DMS 273 treated with DMSO at 0.1 percent for 48 hours (cell line): ENCODE measurements at places on chromosomes 1 and 21.
A peak's percentile ranks its signal among the peaks of the same experiment; 100 is the strongest.

DNA sequence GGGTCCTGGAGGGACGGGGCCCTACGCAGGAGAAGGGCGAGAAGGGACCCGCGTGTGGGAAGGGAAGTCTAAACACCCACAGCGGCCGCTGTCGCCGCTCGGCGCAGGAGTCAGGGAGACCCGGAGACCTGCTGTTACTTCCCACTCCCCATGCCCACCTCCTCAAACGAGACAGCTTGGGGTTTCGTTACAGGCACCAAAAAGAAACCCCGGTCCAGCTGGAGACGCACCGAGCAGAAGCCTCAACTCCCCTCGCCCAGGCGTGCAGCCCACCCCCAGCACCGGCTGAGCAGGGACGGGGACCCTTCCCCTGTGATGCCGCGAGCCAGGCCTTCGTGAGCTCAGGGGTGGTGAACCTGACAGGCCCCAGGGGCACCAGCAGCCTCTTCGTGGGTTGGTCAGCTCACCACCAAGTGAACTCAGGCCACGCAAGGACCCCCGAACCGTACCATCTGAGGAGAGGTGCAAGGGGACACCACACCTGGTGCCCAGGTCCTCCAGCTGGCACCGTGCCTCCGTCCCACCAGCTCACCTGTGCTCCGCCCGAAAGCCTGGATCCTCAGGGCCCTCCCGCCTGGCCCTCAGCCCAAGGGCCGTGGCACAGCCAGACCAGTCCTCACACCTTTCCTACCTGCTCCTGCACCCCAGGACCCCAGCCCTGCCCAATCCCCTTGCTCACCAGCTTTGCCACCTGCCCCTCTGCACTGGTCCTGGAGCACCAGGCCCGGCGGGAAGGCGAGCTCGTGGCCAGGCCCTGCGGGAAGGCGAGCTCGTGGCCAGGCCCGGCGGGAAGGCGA is 5.0 kb downstream of the SDF4 start:
- DNase-seq = no peak

DNA sequence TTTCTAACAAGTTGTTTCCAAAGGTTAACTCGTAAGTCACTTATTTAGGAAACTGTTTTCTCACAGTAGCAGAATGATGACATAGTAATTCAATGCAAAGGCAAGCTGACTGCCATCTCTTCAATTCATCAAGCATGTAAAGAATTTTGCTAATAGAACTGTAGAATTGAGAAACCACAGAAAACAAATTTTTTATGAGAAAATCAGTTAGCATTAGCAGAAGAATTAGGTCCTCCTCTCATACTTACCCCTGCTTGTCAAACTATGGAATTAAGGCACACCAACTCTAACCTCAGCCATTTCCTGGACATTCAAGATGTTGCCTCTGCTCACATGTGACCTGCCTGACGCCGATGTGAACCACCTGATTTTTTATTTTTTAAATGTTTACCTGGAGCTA is 115.2 kb downstream of the LRRC40 start:
- no peak for DNase-seq

- no peak for DNase-seq
Observed at GRCh38 chr1:54453509-54453908, 47.3 kb upstream of the SSBP3 start.

GRCh38 chr1:21751281-21751680 is 31.7 kb downstream of the USP48 start:
- DNase-seq = no peak

GRCh38 chr1:150009604-150010392 is 728 bp downstream of the OTUD7B start:
- DNase-seq = peak; percentile 24

DNA sequence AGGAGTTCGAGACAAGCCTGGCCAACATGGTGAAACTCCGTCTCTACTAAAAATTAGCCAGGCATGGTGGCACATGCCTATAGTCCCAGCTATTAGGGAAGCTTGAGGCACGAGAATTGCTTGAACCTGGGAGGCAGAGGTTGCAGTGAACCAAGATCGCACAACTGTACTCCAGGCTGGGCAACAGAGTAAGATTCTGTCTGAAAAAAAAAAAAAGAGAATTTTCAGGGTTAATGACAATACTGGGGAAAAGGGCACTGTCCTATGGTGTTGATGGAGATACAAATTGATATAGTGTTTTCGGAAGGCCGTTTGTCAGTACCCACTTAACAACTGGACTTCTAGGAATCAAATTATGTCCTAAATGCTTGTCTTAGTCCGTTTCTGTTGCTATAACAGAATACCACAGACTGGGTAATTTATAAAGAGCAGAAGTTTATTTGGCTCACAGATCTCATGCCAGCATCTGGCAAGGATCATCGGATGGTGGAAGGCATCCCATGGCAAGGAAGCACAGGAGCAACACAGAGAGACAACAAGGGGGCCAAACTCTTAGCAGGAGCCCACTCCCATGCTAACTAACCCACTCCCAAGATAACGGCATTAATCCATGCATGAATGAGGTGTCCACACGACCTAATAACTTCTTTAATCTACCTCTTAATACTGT is 41.3 kb downstream of the ZBTB8A start:
- no peak for DNase-seq

DNA sequence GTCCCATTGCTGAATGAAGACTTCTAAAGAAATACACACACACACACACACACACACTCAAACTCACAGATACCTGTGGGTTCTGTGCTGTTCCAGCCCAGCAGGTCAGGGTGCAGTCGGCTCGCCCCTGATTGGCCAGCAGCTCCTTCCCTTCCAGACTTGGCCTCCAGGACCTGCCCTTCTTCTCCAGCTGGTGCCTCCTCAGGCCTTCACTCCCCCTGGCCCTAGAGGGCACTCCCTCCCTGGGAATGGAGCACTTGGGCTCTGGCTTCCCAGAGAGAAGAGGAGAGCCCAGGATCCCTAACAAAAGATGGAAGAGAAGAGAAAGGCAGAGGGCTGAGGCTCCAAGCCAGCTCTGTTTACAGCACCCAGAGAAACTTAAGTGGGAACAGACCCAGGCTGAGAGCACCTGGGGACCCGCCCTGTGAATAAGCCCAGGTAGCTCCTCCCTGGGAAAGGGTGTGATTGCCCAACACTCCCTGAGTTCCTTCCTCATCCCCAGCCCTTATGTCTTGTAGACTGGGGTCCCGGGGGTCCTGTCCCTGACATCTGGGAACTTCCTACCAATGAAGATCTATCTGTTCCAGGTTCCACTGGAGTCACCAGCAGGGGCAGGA is at the start of gene PGLYRP3:
Gene PGLYRP3 (minus strand): TSS at position 383 of the 617 bp plus-strand sequence. CDS start 2,287 bp downstream, outside the sequence.
- DNase-seq = no peak

GRCh38 chr1:171166361-171166760 is 18.7 kb upstream of the FMO2 start:
- no peak for DNase-seq

DNA sequence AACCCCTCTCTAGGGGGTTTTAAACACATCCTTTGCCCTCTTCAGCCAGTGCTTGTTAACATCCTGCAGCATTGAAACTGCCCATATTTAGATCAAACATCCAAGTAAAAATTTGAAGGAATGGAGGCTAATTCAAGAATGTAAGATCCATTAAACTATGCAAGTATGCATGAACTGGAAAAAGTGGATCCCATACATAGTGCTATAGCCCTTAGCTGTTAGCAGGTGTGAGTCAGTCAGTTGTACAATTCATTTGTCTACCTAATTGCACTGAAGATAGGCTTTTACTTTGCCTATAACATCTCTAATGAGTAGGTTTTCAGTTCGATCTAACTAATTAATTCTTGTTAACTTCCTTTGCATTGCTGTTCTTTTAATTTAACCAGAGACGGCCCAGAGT is 270.9 kb downstream of the LMO4 start:
- DNase-seq = no peak

GRCh38 chr21:41869771-41870170 is 9.4 kb downstream of the PRDM15 start:
- DNase-seq = no peak

DNA sequence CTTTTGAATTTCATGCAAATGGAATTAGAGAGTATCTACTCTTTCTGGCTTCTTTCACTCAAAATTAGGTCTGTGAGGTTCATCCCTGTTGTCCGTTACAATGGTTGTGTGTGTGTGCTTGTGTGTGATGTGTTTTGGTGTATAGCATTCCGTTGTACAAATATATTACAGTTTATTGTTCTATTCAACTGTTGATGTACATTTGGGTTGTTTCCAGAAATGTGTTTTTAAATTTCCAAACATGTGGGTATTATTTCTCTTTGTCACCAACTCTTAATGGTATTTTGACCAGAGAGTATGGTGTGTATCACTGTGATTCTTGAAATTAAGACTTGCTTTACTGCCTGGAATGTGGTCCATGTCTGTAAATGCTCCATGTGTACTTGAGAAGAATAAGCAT is 16.8 kb upstream of the HCRTR1 start:
- DNase-seq = no peak

- DNase-seq = no peak
Observed at GRCh38 chr1:177723533-177723932, 246.3 kb downstream of the SEC16B start.

GRCh38 chr1:187645651-187646050 is 816.9 kb downstream of the PLA2G4A start:
- DNase-seq = peak; percentile 93

DNA sequence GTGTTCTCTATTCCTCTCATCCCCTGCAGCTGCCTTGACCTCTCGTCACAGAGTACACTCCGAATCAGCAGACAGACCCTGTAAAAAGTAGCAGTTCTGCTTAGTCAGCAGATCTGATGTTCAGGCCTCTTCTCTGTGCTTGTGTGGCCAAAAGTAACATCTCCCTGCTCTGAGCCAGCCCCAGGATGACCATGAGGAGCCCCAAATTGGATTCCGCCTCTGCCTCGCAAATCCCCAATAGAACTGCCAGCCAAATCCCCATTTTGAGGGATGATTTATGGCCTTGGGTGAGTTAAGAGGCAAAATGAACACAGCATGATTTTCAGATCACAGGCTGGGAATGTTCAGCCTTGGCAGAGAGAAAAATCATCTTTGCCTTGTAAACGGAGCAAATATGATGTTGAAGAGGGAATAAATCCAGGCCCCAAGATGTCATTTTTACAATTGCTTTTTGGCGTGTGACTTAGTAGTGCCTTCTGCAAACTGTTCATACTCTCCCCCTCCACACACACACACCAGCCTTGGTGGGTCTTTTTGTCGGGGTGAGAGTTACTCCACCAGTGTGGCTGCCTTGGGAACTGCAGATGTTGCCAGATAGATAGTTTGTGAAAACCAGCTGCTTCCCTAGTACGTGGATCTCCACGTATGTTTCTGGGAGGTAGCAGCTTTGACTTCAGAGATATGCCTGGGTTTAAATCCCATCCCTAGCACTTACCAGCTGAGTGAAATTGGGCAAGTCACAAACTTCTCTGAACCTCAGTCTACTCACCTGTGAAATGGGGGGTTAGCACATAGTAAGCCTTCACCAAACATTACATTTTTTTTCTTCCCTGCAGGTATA is 77.8 kb downstream of the MAN1C1 start:
- no peak for DNase-seq

DNA sequence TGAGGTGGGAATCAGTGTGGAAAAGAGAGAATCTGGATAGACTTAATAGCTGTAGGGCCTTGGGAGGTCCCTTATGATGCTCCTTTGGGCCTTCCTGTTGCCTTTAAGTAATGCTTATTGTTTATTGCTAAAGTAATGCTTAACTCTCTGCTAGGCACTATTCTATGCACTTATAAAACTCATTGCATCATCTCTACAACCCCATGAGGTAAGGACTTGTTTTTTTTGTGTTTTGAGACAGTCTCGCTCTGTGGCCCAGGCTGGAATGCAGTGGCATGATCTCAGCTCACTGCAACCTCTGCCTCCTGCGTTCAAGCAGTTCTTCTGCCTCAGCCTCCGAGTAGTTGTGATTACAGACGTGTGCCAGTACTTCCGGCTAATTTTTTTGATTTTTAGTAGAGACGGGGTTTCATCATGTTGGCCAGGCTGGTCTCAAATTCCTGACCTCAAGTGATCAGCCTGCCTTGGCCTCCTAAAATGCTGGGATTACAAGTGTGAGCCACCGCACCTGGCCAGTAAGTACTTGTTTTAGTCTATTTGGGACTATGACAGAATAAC is 22.3 kb downstream of the NECAP2 start:
- no peak for DNase-seq

- no peak for DNase-seq
Observed at GRCh38 chr1:109314795-109315194, 8.0 kb upstream of the MYBPHL start.

DNA sequence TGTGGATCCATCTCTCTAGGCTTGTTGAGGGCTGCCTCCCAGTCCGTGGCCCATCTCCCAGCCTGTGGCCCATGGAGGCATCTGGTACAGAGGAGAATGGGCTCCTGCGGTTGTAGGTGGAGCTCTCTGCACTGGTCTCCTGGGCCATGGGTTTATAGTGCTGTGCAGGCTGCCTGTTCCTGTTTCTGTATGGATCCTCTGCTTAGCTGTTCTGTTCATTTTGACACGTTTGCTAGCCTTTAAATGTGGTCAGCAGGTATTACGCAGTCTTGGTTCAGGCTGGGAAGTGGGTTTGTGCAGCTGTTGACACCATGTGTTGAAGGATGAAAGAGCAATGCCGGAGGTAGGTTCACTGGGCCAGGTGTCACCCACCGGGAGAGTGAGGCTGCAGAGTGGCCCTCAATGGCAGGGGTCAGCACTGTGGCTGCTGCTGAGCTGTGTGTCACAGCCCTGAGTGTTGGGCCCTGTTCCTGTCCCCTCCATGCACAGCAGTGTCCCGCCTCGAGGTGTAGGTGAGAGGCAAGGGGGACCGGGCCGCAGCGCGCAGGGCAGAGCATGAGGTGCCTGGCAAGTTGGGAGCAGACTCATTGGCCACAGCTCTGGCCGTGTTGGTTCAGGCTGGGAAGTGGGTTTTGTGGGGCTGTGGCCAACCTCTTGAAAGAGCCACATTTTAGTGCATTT is 39.0 kb downstream of the SNAP47 start:
- no peak for DNase-seq

- no peak for DNase-seq
Observed at GRCh38 chr1:31111290-31111951, 45.9 kb upstream of the PUM1 start.

- DNase-seq = no peak
Observed at GRCh38 chr1:103177108-103177775, 68.9 kb upstream of the COL11A1 start.

DNA sequence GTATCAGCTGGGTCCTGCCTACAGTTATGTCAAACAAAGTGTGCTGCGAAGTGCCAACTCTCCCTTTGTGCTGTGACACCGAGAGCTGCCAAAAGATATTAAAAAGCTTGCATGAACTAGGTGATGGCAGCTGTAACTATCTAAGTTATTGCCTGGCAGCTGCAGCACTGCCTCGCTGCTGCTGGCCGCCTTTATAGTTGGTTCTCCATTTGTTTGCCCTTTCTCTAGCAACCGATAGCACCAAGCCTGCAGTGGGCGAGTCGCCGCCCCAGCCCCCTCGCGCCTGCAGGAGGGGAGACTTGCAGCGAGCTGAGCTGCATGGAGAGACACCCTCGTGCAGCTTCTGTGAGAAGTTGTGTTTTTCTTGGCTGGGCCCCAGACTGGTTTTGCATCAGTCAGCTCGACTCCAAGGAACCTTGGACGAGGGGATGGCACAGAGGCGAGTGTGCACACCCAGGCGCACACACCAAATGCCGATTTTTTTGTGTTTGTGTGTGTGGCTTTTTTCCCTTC is 330.6 kb downstream of the RPS6KC1 start:
- no peak for DNase-seq

- no peak for DNase-seq
Observed at GRCh38 chr21:33362044-33362555, 37.3 kb downstream of the IFNAR1 start.
